ENCODE measurements at places on chromosomes 4 and X. TPM values are rescaled to one million over a fixed set of nuclear protein-coding genes. Genes with fewer than 3 reads are reported as not detected.

NDST3 gene
- not detected for total RNA-seq

CCNB3 gene
- 0.11 TPM for total RNA-seq

TEC gene
- total RNA-seq, result 2.4 TPM

RS1 gene
- total RNA-seq, result not detected

- no peaks in the 10 kb centered on the region for H3K4me1 ChIP-seq
- DNase-seq, result no peak
- H3K4me3 ChIP-seq, result no peak overlapping the region
- no peaks in the 10 kb centered on the region for H3K36me3 ChIP-seq
These were observed 58.0 kb downstream of the COL4A6 start for GRCh38 chrX:108380222-108380621.

- H3K4me3 ChIP-seq, result no peak overlapping the region
- no peaks in the 10 kb centered on the region for H3K27me3 ChIP-seq
These were observed 93.6 kb downstream of the BCOR start for GRCh38 chrX:40004246-40004535.

GRCh38 chrX:150192816-150193215, 170.3 kb upstream of the MAMLD1 start:
- H3K4me3 ChIP-seq, result no peak overlapping the region
- no peak for DNase-seq
- no peaks in the 10 kb centered on the region for H3K36me3 ChIP-seq
- H3K4me1 ChIP-seq, result no peaks in the 10 kb centered on the region
- no peaks in the 10 kb centered on the region for H3K27me3 ChIP-seq

- no peaks in the 10 kb centered on the region for H3K36me3 ChIP-seq
- H3K4me1 ChIP-seq, result no peaks in the 10 kb centered on the region
- no peak overlapping the region for H3K27ac ChIP-seq
- no peak overlapping the region for H3K4me3 ChIP-seq
- no peak for DNase-seq
These were observed 400.1 kb downstream of the PDHA2 start for GRCh38 chr4:96240041-96240440.

DNA sequence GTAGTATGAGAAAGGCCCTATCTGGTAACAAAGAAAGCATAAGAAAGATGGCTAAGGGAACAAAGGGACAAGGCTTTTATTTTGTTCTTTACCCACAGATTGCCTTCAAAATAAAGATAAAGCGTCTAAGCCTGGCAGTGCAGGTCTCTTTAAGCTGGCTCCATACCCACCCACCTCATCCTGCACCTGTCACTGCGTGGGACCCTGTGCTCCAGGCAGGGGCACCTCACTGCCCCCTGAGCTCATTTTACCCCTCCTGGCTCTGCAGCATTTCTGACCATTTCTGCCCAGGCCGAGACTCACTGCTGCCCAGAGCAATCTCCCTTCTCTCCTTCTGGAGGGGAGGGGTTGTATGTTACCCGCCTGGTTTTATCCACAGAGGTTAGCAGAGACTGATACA, 1.7 kb upstream of the CYP4V2 start:
- peaks cover 29% of the 10 kb centered on the region for H3K4me1 ChIP-seq
- peak overlapping the region; percentile 94 for H3K27ac ChIP-seq
- H3K27me3 ChIP-seq, result no peaks in the 10 kb centered on the region
- DNase-seq, result no peak
- H3K36me3 ChIP-seq, result no peaks in the 10 kb centered on the region

DNA sequence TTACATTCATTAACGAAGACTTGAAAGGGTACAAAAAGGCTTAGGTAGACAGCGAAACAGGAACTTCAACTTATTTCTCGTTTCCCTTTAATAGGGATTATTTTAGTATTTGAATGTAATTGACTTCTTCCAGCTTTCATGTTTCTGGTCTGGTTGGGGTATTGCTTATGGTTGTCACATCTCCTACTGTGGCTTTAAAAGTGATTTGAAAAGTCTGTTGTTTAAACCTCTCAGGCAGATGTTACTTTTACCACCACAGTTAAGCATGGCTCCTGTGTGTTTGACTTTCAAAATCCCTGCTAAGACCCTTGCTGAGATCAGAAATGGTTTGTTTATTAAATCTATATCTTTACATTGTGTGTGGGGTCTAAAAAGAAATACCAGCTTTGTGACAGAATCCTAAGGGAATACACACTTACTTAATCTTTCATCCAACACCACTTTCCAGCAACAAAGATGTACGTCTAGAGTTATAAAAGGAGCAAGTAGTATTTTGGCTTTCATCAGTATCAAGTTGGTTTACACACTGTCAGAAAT, 661.2 kb downstream of the FAT4 start:
- H3K36me3 ChIP-seq, result no peaks in the 10 kb centered on the region
- no peak overlapping the region for H3K27ac ChIP-seq
- H3K4me3 ChIP-seq, result no peak overlapping the region
- H3K4me1 ChIP-seq, result no peaks in the 10 kb centered on the region
- H3K27me3 ChIP-seq, result no peaks in the 10 kb centered on the region
- DNase-seq, result no peak

GRCh38 chr4:160184884-160185283, 1082.0 kb downstream of the RAPGEF2 start:
- no peaks in the 10 kb centered on the region for H3K4me1 ChIP-seq
- no peaks in the 10 kb centered on the region for H3K36me3 ChIP-seq
- DNase-seq, result no peak
- H3K27me3 ChIP-seq, result no peaks in the 10 kb centered on the region

GRCh38 chrX:134752558-134752957, 94.3 kb upstream of the PLAC1 start:
- DNase-seq, result no peak
- H3K4me3 ChIP-seq, result no peak overlapping the region
- H3K27ac ChIP-seq, result no peak overlapping the region

DNA sequence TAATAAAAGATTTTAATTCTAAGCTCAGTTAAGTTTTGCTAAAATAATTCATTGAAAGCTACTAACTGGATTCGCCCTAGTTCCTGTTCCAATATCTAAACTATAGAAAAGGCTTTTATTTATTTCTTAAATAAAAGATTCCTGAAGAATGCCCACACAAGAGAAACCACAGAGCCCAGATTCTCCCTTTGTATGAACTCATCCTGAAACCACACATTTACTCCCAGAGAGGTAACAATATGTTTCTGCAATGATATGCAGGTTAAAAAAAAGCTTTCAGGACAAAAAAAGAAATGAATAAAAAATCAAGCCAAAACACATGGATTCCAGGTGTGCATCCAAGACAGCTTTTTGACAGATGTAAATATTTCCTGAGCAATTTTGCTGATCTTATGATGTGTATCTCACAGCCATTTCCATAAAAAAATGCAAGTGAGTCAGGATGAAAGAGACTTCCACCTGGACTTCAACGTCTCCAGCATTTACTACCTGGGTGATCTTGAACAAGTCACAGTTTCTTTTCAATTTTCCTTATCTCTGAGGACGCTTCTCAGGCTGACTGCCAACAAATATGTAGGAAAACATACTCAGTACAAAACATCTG, 234.4 kb upstream of the FAT1 start:
- H3K27me3 ChIP-seq, result no peaks in the 10 kb centered on the region
- H3K4me3 ChIP-seq, result no peak overlapping the region
- DNase-seq, result no peak
- H3K4me1 ChIP-seq, result no peaks in the 10 kb centered on the region
- no peak overlapping the region for H3K27ac ChIP-seq

GRCh38 chr4:77434299-77435092, 171.1 kb upstream of the CXCL13 start:
- H3K4me3 ChIP-seq, result no peak overlapping the region
- no peak for DNase-seq
- no peak overlapping the region for H3K27ac ChIP-seq
- H3K4me1 ChIP-seq, result peaks cover 8% of the 10 kb centered on the region
- no peaks in the 10 kb centered on the region for H3K36me3 ChIP-seq

- H3K27me3 ChIP-seq, result no peaks in the 10 kb centered on the region
- no peaks in the 10 kb centered on the region for H3K4me1 ChIP-seq
- DNase-seq, result no peak
These were observed 840 bp downstream of the GRID2 start for GRCh38 chr4:92304606-92305005.

DNA sequence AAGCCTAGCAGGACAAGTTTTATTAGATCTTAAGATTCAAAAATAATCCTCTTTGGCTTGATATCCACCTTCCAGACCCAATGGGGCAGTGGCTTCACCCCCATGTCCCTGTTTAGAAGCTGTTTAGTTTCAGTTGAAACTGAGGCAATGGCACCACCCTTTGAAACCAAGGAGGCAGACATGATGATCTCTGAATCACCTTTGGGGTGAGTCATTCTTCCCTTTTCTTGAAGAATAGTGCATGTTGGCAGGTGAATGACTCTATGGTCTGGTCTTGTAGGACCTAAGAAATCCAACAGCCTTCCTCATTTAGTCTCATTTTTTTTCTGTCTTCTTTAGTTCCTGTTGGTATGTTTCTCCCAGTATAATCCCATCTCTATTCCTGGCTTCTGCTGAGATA, 29.5 kb upstream of the BMP15 start:
- no peaks in the 10 kb centered on the region for H3K36me3 ChIP-seq
- DNase-seq, result no peak
- H3K27ac ChIP-seq, result no peak overlapping the region
- no peaks in the 10 kb centered on the region for H3K27me3 ChIP-seq

DNA sequence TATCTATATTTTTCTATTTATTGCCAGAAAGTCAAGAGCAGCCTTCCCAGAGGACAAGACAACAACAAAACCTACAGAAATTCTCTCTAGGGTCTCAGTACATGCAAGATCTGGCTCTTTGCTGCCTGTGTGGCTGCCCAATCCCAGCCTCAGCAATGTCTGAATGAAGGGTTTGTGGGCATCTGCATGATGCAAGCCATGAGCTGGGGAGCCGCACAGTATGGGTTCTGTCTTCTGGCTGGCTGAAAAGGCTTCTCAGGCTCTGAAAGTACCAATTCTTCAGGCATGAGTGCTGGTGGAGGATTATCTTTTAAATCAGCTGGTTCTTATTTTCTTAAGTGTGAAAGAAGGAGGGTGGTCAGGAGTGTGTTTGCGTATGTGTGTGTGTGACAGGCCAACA, 104.6 kb downstream of the PDGFRA start:
- no peaks in the 10 kb centered on the region for H3K4me1 ChIP-seq
- H3K36me3 ChIP-seq, result no peaks in the 10 kb centered on the region
- DNase-seq, result no peak

DNA sequence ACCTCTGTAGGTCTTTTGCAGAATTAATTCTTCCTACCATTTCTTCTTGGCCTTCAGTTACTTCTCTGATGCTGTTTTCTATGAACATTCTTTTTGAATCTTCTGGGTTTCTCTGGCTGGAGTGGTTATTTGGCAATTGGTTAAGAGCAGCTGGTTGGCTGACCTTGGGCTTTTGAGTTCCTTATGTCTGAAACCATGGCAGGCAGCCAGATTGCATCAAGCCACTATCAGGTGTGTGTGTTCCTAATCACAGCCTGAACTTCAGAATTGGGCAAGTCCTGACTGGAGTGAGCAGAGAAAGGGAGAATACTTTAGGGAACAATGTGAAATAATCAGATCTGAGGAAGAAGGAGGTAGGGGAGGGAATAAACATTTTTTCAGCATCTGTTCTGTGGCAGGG, 90.2 kb downstream of the ARHGAP10 start:
- H3K27me3 ChIP-seq, result no peaks in the 10 kb centered on the region
- H3K27ac ChIP-seq, result no peak overlapping the region
- H3K4me1 ChIP-seq, result no peaks in the 10 kb centered on the region
- no peaks in the 10 kb centered on the region for H3K36me3 ChIP-seq
- H3K4me3 ChIP-seq, result no peak overlapping the region
- DNase-seq, result no peak

GRCh38 chrX:48461830-48462229, 8.2 kb downstream of the SLC38A5 start:
- H3K36me3 ChIP-seq, result no peaks in the 10 kb centered on the region
- no peaks in the 10 kb centered on the region for H3K4me1 ChIP-seq
- no peak for DNase-seq
- H3K4me3 ChIP-seq, result no peak overlapping the region
- H3K27ac ChIP-seq, result no peak overlapping the region
- no peaks in the 10 kb centered on the region for H3K27me3 ChIP-seq

- no peak overlapping the region for H3K27ac ChIP-seq
- no peaks in the 10 kb centered on the region for H3K4me1 ChIP-seq
- no peaks in the 10 kb centered on the region for H3K36me3 ChIP-seq
- no peaks in the 10 kb centered on the region for H3K27me3 ChIP-seq
- no peak overlapping the region for H3K4me3 ChIP-seq
- DNase-seq, result no peak
These were observed 196.0 kb upstream of the RBPJ start for GRCh38 chr4:26124753-26125321.

GRCh38 chrX:37701588-37701987, 16.0 kb downstream of the XK start:
- no peak for DNase-seq
- H3K27me3 ChIP-seq, result no peaks in the 10 kb centered on the region
- no peaks in the 10 kb centered on the region for H3K4me1 ChIP-seq
- H3K36me3 ChIP-seq, result no peaks in the 10 kb centered on the region

DNA sequence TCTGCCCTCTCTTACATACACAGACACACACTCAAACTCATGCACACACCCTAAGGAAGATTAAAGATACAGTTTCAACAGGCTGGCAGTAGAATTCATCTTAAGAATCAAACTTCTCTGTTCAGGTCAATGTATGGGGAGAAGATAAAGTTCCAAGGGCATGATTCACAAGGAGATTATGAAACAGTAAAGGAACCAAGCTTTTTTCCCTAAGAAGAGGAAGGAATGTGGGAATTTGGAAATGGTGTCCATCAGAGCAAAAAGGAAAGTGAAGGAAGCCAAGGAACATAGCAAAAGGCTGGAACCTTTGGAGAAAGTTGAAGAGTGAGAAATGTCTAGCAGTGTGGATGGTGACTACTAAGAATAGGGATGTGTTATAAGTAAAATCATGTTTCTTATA, 191.0 kb upstream of the NPY2R start:
- H3K27me3 ChIP-seq, result no peaks in the 10 kb centered on the region
- no peaks in the 10 kb centered on the region for H3K36me3 ChIP-seq
- no peak overlapping the region for H3K4me3 ChIP-seq
- no peak overlapping the region for H3K27ac ChIP-seq
- H3K4me1 ChIP-seq, result no peaks in the 10 kb centered on the region
- no peak for DNase-seq
